ENCODE measurements at places on chromosomes 1 and 21.
A peak's percentile ranks its signal among the peaks of the same experiment; 100 is the strongest.

GRCh38 chr1:180053594-180054567, 99.3 kb downstream of the CEP350 start:
- DNase-seq: no peak

- no peak for DNase-seq
These were observed 379.8 kb downstream of the PTPRC start for GRCh38 chr1:199018471-199019135.

- DNase-seq: no peak
These were observed 123.8 kb upstream of the LMO4 start for GRCh38 chr1:87204921-87205320.

GRCh38 chr1:151455966-151456365, 3.3 kb downstream of the POGZ start:
- peak; percentile 36 for DNase-seq

DNA sequence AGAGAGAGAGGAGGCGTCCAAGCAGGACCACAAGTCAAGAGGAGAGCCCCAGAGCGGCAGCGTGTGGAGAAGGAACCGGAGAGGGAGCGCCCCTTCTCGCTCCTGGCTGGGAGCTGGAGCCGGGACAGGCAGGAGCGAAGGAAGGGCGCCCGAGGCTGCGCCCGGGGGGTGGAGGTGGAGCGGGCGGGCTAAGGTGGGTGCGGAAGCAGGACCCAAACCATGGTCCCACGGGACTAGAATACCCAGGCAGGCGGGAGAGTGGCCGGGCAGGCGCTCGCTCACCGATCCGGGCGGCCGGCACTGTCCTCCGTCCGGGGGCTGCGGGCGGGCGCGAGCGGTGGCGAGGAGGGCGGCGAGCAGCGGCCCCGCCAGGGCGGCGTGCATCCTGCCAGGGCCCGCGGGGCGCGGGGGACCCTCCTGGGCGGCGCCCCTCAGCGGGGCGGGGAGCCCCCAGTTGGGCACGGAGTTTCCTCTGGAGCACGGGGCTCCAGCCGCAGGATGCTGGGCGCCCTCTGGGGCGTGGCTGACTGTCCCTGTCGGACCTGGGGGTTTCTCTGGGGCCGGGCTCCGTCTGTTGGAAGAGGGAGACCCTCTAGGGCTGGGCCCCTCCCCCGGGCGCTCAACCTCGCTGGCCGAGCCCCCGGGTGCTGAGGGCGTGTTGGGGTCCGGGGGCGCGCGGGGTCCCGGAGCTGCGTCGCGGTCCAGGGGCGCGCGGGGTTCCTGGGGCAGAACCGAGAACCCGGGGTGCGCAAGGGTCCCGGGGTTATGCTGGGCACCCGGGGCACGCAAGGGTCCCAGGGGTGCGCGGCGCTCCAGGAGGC, 569 bp downstream of the TRABD2B start:
- DNase-seq: no peak

DNA sequence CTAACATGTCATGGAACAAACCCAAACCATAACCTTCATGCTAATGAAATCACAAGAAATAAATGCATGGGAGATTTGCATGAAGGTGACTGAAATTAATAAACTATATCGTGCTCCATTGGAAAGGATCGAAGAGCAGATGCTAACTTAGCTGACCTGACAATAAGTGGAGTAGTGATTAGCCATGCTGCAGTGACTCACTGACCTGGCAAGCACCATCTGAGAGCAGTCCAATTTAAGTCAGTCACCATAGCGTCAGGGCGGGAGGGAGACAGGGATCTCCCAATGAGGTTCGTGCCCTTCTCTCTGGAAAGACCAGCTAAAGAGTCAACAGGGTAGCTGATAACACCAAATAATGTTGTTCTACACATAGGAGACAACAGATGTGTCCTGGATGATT, 21.5 kb downstream of the OLIG2 start:
- DNase-seq: peak; percentile 78

GRCh38 chr1:22586356-22587130, 23.3 kb downstream of the EPHA8 start:
- DNase-seq: no peak

DNA sequence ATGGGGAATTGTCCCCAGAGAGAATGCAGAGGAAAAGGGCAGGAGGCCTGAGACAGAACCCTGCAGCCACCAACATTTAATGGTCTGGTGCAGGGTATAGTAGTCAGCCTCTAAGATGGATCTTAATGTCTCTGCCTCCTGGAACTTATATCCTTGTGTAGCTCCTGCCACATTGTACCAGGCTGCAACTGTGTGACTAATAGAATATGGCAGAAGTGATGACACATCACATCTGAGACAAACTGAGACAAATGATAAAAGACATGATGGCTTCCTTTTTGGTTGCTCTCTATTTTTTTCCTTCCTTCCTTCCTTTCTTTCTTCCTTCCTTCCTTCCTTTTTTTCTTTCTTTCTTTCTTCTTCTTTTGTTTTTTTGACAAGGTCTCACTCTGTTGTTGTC, 37.1 kb upstream of the CYP4B1 start:
- DNase-seq: no peak

GRCh38 chr1:10583641-10584040, 108.9 kb downstream of the PEX14 start:
- DNase-seq: no peak

GRCh38 chr1:200877839-200878551, 5.2 kb downstream of the GPR25 start:
- DNase-seq: no peak

- DNase-seq: no peak
These were observed 28.2 kb downstream of the LACTBL1 start for GRCh38 chr1:22944346-22945055.

DNA sequence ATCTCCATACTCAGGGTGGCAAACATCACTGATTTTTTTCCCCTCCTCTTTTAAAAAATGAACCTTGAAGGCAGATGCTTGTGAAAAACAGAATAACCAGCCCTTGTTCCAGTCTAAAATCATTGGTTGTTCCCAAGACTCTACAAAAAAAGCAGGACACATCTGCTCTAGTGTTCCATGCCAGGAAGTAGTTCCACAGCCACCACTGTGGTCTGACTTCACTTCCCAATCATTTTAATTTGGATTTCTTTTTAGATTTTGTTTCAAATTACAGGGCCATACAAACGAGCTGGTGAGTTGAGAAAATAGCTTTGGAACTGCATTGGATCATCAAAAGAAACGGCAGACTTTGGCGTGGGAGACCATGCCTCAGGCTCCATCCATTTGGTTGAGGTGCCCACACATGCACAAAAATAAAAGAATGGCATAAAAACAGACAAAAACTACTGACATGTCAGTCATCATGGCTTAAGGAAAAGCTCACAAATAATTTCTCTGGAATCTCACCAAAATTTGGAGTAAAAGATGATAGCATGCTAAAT, 210.0 kb downstream of the GABPA start:
- DNase-seq: no peak

DNA sequence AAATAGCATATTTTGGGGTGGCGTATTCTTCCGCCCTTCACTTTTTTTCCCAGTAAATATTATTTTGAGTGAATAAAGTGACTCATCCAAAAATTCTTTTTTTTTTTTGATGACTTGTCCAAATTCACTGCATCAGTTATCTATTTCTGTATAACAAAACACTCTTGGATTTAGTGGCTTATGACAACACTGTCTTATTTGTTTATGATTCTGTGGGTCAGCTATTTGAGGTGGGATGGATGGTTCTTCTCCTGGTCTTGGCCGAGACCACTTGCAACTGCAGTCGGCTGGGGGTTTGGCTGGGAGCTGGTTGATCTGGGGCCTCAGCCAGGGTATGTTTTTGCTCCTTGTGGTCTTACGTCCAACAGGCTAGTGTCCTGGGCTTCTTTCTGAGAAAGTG, 39.9 kb upstream of the SRSF10 start:
- DNase-seq: peak; percentile 78

DNA sequence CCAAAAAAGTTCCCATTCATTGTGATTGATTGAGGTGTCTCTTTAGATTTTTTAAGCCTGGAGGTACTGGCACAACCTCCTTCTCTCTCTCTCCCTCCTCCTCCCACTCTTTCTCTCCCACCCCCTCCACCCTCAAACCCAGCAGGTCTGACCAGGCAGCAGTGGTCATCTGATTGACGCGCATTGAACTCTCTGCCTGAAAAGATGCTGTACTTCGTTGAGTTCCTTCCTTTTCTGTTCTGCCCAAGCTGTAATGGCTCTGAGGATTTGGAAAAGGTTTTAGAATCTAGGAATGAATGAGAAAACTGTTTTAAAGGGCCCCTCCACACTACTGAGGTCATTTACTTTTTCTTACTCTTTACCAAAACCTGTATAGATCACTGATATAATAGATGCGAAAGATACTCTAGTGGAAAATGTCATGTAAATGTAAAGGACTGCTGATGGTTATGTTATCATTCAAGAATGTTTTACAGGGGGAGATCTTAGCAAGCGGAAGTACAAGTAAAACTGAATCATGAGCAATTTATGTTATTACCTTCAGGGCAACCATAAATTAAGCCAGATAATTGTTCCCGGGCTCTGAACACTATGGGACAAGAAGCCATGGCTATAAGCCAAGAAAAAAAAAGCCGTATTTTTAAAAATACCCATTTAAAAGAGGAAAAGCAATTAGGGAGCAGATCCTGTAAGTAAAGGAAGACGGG, 25.2 kb upstream of the DYRK1A start:
- DNase-seq: peak; percentile 7

GRCh38 chr1:160070243-160071163, 543 bp upstream of the KCNJ10 start:
- peak; percentile 15 for DNase-seq

DNA sequence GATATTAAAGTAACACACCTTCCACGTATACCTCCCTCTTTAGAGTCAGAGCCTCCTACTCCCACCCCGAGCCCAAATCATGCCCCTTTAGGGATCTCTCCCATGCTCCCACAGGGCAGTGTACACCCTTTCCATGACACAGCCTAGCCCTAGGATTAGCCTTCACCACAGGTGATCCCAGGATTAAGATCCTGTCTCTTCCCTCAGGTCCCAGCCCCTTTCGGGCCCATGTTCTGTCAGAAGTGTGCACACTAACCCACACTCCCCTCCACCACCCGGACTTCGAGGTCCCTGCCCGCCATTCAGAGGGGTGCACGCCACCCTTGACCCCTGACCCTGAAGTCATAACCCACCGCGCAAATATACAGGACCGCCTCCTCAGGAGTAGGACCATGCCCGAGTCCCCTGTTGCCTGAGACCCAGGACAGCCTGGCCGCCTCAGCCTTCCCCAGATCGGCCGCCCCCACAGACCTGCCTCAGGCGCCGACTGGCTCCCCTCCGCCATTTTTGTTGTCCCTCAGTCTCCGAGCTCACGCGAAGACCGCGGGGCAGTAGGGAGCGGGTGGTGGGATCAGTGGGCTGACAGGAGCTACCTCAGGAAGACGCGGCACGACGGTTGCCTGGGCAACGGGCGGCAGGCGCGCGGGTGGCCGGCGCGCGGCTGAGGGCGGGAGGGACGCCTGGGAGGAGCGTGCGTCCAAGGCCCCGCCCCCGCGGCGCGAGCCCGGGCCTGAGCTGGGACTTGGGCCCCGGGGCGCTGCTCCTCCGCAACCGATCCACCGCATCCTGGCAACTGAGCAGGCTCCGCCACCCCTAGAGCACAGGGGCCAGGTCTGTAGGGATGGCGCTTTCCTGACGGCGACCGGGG, at the start of gene AGBL4:
TSS of gene AGBL4 (minus strand) at position 663 of the 868 bp plus-strand sequence.
- DNase-seq: peak; percentile 8

GRCh38 chr21:43372663-43373361, 54.1 kb downstream of the SIK1 start:
- DNase-seq: no peak

- DNase-seq: peak; percentile 91
These were observed 88.9 kb upstream of the HAO2 start for GRCh38 chr1:119279456-119280381.

- DNase-seq: peak; percentile 25
These were observed 297.5 kb downstream of the DUSP10 start for GRCh38 chr1:221444346-221444745.

GRCh38 chr1:158068918-158069317, 75.5 kb downstream of the KIRREL1 start:
- DNase-seq: no peak

DNA sequence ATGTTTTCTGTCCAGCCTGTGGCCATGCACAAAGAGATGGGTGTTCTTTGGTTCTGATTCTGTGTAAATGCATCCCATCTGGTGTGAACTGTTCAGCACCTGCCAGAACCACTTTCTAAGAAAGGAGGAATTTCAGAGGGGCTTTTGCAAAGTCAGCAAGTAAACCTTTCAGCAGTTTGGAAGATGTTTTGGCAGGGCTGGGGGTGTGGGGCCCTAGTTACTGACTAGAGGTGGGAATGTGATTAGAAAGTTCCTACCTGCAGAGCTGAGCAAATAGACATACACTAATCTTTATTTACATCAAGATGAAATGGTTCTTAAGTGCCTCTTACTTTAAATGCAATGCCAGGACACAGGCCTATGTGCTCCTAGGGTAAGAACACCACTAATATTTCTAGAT, 378.1 kb upstream of the USP24 start:
- no peak for DNase-seq

GRCh38 chr1:33635336-33636012, 163.0 kb downstream of the ZSCAN20 start:
- no peak for DNase-seq

DNA sequence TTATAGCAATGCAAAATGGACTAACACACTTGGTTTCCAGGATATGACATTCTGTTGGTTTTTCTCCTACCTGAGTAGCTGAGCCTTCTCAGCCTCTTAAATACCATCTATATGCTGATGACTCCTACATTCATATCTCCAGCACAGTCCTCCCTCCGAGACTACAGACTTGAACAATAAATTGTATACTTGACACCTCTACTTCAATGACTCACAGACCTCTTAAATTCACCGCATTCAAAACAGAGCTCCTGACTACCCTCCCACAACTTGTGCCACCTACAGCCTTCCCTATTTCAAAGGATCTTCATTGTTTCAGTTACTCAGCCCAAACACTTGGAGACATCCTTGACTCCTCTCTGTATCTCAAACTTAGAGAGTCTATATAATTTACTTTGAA, 66.8 kb upstream of the ASB17 start:
- no peak for DNase-seq

DNA sequence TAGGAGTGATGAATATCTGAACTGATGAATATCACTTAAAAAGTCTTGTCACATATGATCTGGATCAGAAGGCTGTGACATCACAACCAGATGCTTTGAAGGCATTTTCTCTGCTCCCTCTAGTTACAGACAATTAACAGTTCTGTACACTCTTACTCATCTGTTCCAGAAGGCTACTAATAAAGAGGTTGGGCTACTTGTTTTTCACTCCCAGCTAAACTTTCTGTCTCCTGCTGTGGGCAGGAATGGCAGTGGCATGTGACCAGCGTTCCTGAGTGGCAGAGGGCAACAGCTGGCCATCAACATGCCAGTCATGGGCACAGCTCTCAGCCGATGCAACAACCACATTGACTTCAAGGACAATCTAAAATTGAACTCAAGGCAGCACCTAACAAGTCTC, 66.7 kb downstream of the SLC45A1 start:
- DNase-seq: no peak

- DNase-seq: no peak
These were observed 29.9 kb upstream of the PPP1R15B start for GRCh38 chr1:204441558-204441957.

- no peak for DNase-seq
These were observed 25.4 kb upstream of the TENT5B start for GRCh38 chr1:27038020-27038419.

- DNase-seq: no peak
These were observed 987 bp downstream of the MED8 start for GRCh38 chr1:43388613-43389012.
